ENCODE measurements at places on chromosomes 1 and 21.

- no peak for DNase-seq
Observed at GRCh38 chr1:178277793-178278530, 184.1 kb downstream of the RASAL2 start.

- DNase-seq, result no peak
Observed at GRCh38 chr1:198297281-198297680, 140.5 kb downstream of the NEK7 start.

GRCh38 chr1:33925586-33925985, 61.7 kb downstream of the HMGB4 start:
- DNase-seq, result no peak

- DNase-seq, result no peak
Observed at GRCh38 chr1:16720351-16721223, 19.7 kb upstream of the RNU1-4 start.

DNA sequence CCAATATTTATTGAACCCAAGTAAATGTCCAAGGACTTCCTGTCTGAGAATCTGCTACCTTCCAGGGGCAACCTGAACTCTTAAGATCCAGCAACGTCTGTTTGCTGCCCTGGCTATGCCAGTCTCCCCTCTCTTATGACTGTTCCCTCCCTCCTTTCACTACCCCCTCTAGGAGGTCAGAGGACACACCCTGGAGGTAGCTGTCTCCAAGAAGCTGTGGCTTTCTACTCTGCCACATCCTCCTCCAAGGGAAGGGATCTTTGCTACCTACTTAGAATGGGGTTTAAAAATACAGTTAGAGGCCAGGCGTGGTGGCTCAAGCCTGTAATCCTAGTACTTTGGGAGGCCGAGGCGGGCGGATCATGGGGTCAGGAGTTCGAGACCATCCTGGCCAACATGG, 3.6 kb upstream of the SMPDL3B start:
- no peak for DNase-seq

- no peak for DNase-seq
Observed at GRCh38 chr1:157487096-157487495, 65.2 kb downstream of the FCRL5 start.

DNA sequence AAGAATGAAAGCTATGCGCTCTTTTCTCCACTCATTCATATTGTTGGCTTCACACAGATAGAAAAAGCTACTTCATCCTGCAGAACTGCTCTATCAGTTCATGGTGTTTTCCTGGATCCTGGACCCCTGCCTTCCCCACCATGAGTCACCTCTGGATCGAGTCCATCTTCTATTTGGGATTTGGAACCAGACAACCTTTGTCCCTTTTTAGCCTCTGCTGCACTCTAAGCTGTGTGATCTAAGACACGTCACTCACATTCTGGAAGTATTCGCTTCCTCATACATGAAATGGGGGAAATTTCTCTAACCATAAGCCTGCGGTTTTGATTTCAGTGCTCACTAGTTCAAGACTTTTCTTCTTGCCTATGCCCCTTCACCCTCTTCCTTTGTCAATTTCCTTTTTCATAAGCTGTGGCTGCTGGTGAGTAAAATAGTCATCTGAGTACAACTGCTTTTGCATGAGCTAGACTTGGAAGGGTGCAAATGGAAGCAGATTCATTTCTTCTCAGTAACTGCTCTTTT, 14.1 kb upstream of the DEGS1 start:
- DNase-seq, result no peak

DNA sequence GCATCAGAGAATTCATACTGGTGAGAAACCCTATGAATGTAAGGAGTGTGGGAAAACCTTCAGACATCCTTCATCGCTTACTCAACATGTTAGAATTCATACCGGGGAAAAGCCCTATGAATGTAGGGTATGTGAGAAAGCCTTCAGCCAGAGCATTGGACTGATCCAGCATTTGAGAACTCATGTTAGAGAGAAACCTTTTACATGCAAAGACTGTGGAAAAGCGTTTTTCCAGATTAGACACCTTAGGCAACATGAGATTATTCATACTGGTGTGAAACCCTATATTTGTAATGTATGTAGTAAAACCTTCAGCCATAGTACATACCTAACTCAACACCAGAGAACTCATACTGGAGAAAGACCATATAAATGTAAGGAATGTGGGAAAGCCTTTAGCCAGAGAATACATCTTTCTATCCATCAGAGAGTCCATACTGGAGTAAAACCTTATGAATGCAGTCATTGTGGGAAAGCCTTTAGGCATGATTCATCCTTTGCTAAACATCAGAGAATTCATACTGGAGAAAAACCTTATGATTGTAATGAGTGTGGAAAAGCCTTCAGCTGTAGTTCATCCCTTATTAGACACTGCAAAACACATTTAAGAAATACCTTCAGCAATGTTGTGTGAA, 12.8 kb downstream of the ZFP69B start:
- no peak for DNase-seq

GRCh38 chr1:39272027-39272797, 67.7 kb downstream of the MACF1 start:
- DNase-seq, result peak; percentile 46

DNA sequence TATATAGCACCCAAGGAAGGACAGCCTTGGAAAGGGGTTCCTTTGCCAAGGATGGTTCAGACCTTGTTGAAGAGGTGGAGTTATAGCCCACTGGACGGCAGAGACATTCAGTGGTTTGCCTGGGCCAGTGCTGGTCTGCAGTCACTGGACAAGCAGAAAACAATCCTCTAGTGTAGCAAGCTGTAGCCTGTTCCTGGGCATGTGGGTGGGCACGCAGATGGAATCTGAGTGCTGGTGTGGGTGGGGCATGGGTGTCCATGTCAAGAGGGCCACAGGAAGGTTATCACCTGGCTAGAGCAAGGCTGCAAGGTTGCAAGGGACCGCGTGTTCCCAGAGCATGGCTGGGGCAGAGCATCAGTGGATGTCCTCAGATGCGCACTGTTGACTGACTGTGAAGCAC, 244.7 kb downstream of the PTPRU start:
- no peak for DNase-seq

- no peak for DNase-seq
Observed at GRCh38 chr1:165114022-165114888, 242.3 kb downstream of the LMX1A start.

DNA sequence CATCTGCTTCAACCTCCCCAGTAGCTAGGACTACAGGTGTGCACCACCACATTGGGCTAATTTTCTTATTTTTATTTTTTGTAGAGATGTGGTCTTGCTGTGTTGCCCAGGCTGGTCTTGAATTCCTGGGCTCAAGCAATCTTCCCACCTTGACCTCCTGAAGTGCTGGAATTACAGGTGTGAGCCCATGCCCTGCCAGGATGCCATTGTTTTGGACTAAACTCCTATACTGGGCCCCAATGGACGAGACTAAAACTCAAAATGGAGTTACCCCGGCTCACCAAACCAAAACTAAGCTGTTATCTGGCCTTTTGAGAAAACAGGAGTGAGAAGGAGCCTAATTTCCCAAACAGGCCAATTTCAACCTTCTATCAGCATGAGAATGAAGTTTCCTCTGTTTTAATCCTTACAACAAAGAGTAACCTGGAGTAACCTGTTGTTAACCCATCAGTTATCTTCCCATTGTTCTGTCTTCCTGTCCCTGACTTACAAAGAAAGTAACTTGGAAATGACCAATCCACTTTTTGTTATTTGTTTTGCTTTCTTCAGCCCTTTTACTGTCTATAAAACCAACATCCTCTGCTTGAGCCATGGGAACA, 29.6 kb downstream of the DMRTA2 start:
- no peak for DNase-seq

- DNase-seq, result no peak
Observed at GRCh38 chr21:42158846-42159245, 60.1 kb upstream of the ABCG1 start.

DNA sequence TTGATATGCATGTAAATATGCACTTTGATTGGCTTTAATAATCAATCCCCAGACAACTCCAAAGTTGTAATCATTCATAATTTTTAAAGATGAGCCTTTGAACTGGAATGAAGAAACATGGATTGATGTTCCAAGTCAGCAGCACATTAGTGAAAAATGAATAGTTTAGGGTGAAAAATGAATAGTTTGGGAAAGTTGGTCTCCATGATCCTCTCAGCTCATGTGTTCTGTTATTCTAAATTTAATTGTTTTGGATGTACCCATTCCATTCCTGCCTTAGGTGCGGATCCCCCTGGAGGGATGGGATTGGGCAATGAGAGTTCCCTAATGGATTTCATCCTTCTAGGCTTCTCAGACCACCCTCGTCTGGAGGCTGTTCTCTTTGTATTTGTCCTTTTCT, at the start of gene OR2G3:
OR2G3 (plus strand) TSS at position 301 of the 400 bp plus-strand sequence; CDS start at position 301, 0 bp downstream.
- DNase-seq, result no peak

DNA sequence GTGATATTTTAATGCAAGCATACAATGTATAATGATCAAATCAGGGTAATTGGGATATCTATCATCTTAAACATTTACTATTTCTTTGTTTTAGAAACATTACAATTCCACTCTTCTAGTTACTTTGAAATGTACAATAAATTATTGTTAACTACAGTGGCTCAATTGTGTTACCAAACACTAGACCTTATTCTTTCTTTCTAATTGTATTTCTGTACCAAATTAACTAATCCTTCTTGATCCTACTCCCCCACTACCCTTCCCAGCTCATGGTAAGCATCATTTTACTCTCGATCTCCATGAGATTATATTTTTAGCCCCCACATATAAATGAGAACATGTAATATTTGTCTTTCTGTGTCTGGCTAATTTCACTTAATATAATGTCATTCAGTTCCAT, 95.0 kb upstream of the MROH9 start:
- DNase-seq, result no peak

GRCh38 chr21:34639882-34640788, 25.2 kb upstream of the RCAN1 start:
- no peak for DNase-seq

All from CMK (cell line).